ENCODE measurements at places on chromosomes 4 and X.

DNA sequence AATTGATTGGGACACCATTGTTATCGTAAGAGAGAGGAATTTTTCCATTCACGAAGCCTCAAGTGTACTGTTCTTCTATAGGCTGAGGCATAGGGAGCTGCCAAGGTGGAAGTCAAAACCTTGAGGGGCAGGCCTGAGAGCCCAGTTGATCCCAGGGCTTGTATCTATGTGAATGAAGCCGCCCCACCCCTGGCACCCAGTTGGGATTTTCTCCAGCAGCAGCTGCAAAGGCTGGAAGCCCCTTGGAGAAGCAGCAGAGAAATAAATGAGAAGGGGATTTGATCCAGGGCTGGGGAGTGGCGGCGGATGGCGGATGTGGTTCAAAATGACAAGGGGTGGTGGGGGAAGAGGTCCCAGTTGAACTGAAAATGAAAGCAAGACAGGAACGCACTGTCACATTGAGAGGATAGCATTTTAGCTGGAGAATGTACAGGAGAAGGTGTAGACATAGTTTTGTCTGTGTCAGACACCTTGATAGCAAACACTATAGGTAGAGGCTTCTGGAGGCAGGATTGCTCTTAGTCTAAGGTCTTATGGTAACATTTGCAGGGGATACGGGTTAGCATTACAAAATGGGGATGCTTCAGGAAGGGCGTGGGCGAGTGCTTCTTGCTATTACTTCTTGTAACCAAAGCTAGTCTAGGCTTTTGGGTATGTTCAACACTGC, 32.6 kb downstream of the DOCK11 start:
- no peak for DNase-seq

DNA sequence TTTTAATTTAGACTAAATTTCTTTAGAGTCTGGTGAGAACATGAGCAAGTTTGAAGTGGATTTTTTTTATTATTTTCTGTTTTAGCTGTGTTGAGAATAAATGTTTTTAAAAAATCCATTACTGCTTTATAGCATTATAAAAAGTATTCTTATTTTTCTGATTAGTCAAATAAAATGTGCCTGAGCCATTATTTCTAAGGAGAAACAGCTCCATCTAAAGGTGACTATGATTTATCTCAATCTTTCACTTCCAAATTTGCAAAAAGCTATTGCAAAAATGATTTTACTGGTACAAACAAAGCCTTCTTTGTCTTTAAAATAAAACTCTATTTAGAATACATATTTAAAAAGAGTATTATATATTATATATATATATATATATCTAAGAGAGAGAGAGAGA, 959.2 kb downstream of the FAM133A start:
- DNase-seq: no peak

GRCh38 chr4:1363513-1363912, 16.5 kb downstream of the UVSSA start:
- DNase-seq: no peak

DNA sequence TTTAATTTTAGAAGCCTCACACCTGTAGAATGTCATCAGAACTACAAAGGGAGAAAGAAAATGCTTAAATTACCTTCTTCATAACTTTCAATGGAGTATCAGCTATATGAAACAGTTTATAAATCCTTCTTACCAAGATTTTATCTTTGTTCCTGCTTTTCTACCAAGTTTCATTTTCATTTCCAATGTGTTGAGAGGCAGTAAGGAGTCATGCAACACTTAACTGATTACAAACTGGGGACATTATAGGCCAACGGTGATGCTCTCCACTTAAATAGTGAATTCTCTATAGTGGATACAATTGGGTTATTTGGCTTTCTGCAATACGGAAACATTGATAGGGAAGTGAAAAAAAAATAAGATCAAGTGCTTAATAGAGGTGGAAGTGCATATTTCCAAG, 145.2 kb upstream of the FTHL17 start:
- DNase-seq: no peak

DNA sequence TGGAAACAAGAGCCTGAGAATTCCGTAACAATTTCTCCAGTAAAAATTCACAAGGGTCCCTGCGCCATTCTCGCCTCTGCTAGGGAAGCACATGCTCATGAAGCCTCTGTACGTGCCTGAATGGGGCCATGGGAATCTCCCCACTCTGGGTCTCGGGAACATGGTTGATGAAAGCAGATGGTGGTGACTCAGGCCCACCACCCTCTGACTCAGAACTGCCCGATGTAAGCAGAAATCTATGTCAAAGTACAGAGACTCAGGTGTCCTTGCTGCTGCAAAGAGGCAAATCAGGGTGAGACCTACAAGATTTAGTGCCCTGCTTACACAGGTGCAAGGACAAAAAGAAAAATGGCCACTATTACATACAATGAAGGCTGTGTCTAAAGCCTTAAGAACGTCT, 65.0 kb downstream of the SCD5 start:
- no peak for DNase-seq

GRCh38 chr4:165506849-165507248, 128.0 kb downstream of the CPE start:
- no peak for DNase-seq

- DNase-seq: no peak
These were observed 6.7 kb downstream of the SULT1B1 start for GRCh38 chr4:69753686-69754085.

- peak; percentile 35 for DNase-seq
These were observed 61.0 kb downstream of the HPRT1 start for GRCh38 chrX:134520860-134521390.

DNA sequence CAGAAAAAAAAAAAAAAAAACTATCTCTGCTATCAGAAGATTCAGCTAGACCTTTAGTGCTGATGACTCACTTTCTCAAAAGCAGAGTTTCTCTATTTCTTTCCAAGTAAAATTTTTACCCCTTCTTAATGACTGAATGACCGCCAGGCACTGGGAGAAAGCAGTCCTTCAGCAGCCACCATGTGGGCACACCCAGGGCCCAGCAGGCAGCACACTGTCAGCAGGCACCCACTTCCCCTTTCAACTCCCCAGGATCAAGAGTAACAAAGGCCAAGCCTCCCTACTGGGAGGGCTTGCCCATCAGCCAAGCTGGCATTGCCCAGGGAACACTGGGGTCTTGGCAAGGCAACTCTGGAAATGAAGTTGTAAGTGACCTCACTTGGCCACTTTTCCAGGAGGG, 201.9 kb upstream of the MAMLD1 start:
- no peak for DNase-seq

All from WTC11 (cell line).